Neuronal stem cell (in vitro differentiated cells): ENCODE measurements at places on chromosomes 4 and X.

DNA sequence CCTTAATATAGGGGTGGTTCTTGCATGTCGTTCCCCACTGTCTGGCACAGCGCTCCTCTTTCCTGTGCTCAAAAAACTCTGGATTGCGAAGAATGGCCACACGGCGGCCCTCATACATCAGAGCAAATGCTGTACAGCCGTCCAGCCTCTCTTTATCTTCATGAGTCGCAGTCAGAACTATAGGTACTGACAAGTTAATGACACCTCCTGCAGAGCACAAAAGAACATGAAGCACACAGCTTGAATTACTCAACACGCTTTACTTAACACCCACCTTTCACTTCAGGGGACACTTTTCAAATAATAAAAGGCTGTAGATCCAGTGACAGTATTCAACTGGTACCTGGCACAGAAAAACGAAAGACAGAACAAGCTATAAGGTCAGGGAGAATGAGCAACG is 65.3 kb downstream of the PAPSS1 start:
- peak; percentile 8 for DNase-seq

DNA sequence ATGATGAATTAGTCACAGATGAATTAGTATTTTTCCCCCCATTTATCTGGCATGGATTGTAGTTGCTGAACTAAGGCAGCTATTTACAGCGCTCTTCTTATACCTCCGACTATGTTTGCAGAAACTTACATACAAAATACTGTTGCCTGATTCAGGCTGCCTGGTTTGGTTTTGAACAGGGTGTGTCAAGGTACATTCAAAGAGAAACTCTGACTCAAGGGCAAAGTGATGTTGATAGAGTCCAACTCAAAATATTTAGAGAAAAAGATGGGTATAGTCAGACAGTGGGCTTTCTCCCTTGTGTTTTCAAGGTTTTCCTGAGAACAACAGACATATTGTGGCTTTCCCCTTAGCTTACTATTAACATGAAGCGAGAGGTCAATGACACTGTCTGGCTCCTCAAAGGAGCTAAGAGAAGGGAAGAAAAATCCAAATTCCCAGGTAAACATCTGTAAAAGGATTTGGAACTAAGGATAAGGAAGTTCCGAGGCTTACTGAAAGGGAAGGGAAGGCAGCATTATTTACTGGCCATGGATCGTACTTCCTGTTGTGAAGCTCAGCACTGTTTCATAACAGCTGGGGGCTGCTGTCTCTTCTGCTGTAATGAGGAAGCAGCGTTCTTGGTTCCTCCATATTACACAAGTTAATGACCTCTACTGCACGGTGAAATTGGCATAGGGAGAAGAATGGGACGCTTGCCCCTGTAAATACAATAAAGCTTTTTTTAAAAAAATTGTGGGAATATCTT is 30.9 kb downstream of the FAM9C start:
- DNase-seq: no peak

DNA sequence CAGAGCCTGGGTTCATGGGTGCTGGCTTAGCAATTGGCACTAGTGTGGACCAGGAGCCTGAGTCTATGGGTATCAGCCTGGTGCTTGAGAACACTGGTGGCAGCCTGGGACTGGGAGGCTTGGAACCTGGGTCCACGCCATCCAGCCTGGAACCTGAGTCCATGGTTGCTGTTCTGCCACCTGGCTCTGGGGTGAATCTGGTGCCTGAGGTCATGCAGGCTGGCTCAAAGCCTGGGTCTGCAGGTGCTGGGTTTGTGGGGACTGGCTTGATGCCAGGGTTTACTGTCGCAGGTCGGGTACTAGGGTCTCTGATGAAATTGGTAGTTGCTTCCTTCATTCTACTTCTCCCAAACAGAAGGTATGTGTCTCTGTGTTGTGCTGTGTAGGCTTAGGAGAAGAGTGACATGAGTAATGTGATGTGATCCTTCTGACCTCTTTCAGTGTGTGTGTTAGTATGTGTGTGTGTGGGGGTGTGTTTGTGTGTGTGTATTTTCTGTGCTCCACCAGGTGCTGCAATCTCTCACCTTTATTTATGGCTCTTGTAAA is 517.0 kb upstream of the EPHA5 start:
- no peak for DNase-seq

GRCh38 chr4:173301518-173302201 is 32.5 kb downstream of the HMGB2 start:
- DNase-seq: no peak

- DNase-seq: no peak
Measured at GRCh38 chrX:20300822-20301221, 34.1 kb upstream of the RPS6KA3 start.

GRCh38 chr4:174230148-174230547 is 53.3 kb downstream of the FBXO8 start:
- DNase-seq: no peak

DNA sequence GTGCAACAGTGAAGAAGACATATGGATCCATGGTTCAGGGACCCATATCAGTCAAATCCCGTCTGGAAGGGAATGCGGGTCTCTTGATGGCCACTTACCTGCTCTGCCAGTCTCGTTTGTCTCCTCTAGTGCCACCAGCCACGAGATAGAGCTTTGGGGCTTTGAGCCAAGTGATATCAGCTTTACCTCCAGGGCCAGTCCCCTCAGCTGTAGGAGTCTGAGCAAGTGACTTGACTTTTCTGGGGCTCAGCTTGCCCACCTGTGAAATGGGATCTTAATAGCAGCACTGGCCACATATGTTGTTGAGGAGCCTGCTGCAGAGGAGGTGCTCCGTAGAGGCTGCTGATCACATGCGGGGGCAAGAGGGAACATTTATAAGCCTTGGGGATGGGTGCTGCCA is 1.2 kb downstream of the SLC2A9 start:
- DNase-seq: no peak

- no peak for DNase-seq
Measured at GRCh38 chr4:67480810-67481209, 64.5 kb downstream of the CENPC start.

GRCh38 chr4:76307660-76308014 is 1.1 kb downstream of the STBD1 start:
- DNase-seq: no peak

- no peak for DNase-seq
Measured at GRCh38 chrX:69951753-69952152, 98.0 kb downstream of the AWAT2 start.

DNA sequence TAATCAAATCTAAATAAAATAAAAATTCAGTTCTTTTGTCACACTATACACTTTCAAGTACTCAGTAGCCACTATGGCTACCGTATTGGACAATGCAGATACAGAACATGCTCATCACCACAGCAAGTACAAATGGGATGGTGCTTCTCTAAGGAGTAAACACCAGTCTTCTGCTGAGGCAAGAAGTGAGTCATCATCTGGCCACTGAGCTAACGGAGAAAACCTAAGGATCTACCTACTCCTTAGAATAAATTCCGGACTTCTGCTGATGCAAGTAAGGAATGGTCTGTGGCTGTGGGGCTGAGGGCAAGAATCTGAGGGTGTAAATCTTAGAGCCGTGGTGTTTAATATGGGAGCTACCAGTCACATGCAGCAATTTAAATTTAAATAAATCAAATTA is 11.3 kb upstream of the RBMXL3 start:
- no peak for DNase-seq

DNA sequence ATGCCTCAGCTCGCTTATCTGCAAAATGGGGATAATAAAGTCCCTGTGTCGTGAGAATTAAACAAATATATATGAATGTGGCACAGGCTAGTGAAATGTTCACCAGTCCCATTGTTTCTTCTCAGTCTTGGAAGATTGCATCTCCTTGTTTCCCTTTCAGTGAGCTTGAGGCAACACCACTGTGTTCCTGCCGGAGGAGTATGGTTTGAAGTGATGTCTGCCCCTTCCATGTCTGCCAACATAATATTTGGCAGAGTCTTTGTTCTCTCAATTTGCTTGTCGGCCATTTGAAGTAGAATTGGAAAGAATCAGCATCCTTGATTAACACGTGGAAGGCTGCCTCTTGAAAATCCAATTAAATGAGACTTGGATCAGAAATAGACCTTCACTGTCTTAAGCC is 1088.5 kb upstream of the INTU start:
- no peak for DNase-seq

DNA sequence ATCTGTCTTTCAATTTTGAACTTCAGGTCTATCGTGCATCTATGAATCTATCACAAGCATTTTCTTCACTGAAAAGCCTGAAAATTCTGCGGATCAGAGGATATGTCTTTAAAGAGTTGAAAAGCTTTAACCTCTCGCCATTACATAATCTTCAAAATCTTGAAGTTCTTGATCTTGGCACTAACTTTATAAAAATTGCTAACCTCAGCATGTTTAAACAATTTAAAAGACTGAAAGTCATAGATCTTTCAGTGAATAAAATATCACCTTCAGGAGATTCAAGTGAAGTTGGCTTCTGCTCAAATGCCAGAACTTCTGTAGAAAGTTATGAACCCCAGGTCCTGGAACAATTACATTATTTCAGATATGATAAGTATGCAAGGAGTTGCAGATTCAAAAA is 19.7 kb downstream of the TLR7 start:
- DNase-seq: no peak

DNA sequence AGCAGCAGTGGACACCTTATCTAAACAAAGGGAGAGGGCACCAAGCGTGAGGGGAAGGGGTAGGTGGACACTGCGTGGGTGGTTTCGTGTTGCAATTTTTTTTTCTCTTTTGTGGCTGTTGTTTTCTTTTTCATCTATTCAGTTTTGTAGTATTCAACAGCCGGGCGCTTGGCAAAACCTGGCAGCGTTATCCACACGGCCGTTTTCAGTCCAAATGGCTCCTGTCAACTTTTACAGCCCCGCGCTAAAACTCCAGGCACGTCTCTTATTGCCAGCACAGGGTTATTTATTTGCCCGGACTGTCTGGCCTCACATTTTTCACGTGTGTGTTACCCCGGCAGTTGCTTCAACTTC is 192.2 kb downstream of the BCOR start:
- no peak for DNase-seq

- no peak for DNase-seq
Measured at GRCh38 chr4:122895336-122895995, 26.9 kb downstream of the NUDT6 start.

- DNase-seq: no peak
Measured at GRCh38 chr4:76296286-76296820, 10.2 kb upstream of the STBD1 start.

GRCh38 chrX:78886550-78886949 is 58.6 kb upstream of the P2RY10 start:
- DNase-seq: peak; percentile 0

- DNase-seq: no peak
Measured at GRCh38 chrX:125532411-125533089, 212.9 kb downstream of the TEX13C start.

DNA sequence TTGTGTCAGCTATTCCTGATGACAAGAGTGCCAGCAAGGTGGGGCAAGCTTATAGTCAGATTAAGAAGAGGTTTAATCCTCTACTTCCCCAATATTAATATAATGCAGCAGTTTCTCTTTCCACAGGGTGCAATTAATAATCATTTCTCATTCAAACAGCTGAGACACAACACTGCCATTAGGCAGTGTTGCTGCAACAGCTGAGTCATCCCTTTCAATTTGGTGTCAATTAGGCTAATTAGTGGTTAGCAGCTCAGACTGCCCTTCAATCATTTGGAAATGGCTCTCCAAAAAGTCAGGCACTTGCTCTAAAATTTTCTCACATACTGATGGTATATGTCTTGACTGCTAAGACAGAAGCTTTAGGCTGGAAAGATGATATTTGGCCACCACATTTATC is 265.7 kb upstream of the FAM241A start:
- no peak for DNase-seq

DNA sequence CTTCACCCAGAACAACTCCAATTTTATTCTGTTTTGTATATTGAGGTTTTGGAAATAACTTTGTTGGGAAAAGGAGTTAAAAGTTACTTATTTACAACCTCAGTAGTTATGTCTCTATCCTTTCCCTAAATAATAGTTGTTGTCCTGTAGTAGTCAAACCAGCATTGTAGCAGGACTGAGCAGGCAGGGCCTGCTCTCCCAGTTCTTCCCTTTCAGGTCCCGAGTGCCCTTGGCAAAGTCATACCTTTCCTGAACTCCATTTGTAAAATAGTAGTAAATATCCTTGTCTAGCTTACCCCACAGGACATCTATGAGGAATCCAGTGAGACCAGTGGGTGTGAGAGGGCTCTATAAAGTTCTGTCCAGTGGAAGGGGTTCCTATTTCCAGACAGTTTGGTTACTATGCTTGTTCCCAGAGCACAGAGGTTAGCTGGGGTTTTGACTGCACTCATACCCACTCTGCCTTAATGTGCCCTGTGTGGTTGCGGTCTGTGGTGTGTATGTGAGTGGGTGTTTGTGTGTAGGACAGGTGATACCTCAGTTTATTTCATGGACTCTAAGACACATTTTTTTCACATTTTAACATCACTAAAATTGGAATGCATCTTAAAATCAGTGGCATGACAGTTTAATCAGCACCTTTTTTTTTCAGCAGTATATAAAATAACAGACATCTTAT is 136.3 kb downstream of the AMMECR1 start:
- no peak for DNase-seq

- no peak for DNase-seq
Measured at GRCh38 chr4:81754169-81754568, 282.5 kb upstream of the RASGEF1B start.

DNA sequence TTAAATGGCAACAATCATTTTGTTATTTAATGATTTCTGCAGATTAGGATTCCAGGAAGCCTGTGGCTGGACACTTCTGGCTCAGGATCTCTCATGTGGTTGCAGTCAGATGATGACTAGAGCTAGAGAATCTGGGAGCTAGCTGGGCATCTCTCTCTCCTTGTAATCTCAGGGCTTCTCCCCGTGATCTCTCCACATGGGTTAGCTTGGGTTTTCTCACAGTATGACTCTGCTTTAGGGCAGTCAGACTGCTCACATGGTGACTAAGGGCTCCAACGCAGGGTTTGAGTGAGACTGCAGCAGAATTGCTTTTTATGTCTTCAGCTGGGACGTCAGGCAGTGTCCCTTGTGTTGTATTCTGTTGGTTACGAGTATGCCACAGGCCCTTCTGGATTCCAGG is 361.4 kb downstream of the CBLL2 start:
- DNase-seq: no peak

DNA sequence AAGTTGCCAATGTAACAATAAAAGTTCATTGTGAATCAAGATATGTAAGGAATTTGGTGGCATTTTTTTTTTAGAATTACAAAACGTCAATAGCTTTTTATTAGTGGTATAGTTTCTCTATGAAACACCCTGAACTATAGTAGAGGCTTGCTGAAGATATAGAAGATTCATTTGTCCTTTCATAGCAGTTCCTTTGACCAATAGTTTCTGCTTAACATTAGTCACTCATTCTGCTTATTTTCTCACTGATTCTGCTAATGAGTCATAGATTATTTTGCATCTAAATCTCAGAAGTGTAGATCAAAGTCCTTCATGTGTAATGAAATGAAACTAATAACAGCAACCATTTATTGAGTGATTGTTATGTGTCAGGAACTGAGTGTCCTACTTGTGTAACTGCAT is 205.0 kb upstream of the TET2 start:
- DNase-seq: no peak

DNA sequence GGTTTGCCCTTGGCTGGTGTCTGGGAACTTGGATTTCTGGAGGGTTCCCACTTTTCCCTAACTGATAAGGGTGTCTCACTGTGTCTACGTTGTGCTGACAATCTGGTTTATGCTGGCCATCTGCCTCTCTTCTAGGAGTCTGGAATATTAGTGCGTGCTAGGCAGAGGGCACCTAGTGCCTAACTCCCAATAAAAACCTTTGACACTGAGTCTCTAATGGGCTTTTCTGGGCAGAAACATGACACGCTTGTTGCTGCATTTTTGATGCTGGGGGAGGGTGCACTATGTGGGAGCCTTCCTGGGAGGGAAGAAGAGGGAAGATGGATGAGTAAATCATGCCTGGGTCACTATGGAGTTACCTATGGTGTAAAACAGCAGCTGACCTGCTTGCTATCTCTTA is 16.3 kb upstream of the ZNF41 start:
- DNase-seq: no peak
